ENCODE measurements at places on chromosomes 4 and X.

DNA sequence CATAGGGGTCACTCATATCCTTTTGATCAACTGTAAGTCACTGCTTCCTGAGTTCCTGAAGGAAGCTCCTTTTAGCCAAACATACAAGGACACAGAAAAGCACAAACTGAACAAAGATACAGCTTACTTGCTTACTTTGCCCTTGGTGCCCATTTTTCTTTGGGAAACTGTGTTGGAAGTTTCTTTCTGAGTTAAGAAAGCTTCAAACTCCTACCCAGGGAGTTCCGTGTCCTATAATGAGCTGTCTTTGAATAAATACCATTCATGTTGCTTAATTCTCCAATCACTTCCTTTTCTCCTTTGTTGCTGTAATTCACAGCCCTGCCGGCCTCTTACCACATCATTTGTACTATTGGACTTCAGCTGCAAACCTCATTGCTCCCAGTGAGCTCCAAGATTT, at the start of gene ADH4:
Gene ADH4 (minus strand): TSS at position 228 of the 400 bp plus-strand sequence. CDS start 75 bp downstream, at position 153.
- no peak for DNase-seq

DNA sequence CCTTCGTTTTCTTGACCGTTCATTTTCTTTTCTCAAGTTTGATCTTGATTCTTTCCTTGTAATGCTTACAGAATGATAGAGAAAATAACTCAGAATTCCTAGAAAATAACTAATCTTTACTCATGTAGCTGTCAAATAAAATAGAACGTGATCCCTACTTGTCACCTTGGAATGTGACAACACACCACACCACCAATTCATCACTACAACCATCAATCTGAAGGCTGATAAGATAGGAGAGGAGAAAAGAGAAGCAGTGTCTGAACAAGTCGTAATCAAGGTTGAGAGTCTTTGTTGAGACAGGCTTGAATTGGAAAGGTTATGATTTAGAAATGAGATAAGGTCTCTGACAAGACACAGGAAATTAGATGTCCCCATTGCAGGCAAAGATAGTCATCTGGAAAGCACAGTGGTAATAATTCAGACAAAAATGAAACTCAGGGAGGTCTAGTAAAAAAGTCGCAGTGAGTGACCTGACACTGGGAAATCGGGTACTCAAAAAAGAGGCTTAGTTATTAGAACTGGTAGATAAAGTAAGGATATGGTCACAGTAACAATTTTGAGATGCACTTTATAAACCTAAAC, 456.2 kb downstream of the FAT4 start:
- no peak for DNase-seq

- no peak for DNase-seq
These were observed 31.2 kb downstream of the STIM2 start for GRCh38 chr4:26891867-26892266.

DNA sequence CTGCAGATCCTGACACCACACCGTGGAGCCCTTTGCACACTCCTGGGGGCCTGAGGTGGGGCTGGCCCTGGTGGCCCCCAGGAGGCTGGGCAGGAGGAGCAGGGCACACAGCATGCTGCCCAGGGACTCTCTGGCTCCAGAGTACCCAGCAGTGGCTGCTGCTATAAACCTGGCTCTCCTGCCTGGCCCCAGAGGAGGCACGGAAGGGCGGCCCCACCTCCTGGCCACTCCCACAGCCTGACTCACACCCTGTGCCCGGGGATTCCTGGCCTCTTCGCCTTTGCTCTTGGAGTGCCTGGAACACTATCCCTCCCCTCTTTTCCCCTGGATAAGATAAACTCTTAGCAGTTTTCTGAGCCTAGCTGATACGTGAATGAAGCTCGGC, at the start of gene PSAPL1:
Gene PSAPL1 (minus strand): TSS at position 165 of the 385 bp plus-strand sequence. CDS start 51 bp downstream, at position 114.
- DNase-seq, result no peak

DNA sequence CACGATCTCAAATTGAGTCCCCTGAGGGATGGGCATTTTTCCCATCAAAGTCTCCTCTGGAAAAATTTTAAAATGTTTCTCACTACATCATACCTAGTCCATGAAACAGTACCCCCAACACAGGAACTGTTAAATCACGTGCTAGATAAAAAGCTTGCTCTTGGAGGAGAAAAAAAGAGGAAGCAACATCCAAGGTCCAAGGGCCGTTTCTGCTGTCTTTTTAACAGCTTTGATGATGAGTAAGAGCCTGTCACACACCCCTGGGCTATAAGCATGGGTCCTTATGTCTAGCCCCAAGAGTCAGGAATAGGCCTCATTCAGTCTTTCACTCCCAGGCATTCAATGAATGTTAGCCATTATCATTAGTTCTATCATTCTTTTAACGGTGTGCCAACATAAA, 128.9 kb downstream of the SH3KBP1 start:
- peak; percentile 54 for DNase-seq

GRCh38 chr4:101954351-101954750, 163.8 kb downstream of the BANK1 start:
- DNase-seq, result no peak

GRCh38 chr4:57633212-57633859, 523.2 kb upstream of the IGFBP7 start:
- no peak for DNase-seq

DNA sequence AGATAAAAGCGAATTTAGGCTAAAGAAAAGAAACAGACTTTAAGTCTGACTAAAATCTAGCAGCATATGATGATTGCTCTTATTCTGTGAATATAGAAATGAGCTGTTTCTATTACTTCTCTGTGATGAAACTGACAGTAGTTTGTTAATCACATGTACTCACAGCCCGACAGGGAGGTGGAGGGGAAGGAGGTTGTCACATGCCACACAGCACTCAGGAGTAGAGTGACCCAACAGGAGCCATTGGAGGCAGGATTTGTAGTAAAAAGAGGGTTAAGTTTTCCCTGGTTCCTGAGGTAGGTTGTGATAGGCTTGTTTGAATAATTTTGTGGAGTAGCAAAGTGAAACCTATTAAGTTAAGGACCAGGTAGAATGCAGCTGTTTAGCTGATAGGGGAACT, 495.9 kb downstream of the CENPC start:
- no peak for DNase-seq

- DNase-seq, result no peak
These were observed 52.3 kb downstream of the TMPRSS11B start for GRCh38 chr4:68193194-68193593.

DNA sequence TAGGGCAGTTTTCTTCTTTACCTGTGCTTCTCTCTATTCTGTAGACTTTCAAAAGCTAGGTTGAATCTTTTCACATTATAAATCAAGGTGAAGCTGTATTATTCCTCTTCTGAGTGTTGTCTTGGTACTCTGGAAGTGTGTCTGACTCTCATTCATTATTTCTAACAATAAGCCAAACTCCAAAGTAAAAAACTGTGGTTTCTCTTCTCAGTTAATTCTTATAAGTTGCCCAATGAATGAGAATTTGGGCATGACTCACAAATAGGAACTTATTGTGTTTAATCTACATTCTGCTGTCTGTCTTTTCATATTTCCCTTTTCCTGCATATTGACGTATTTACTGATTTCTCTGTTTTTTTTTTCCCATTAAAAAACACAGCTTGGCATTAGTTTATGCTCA, 714.5 kb downstream of the CCSER1 start:
- no peak for DNase-seq

DNA sequence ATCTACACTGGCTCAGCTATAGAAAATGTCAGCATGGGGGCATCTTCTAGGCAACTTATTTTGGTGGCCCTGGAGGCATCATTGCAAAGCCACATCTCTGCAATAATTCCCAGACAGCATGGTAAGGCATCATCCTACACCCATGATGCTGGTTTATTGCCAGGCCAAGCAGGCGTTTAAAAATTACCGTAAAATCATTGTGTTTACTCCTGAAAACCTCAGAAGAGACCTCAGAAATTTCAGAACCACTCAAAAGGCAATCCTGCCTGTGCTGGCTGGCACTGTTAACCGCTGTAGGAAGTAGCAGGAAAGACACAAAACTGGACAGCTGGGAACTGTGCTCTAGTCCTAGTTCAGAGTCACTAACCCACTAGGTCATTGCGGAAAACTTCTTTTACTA, 63.2 kb downstream of the MID1 start:
- DNase-seq, result no peak

DNA sequence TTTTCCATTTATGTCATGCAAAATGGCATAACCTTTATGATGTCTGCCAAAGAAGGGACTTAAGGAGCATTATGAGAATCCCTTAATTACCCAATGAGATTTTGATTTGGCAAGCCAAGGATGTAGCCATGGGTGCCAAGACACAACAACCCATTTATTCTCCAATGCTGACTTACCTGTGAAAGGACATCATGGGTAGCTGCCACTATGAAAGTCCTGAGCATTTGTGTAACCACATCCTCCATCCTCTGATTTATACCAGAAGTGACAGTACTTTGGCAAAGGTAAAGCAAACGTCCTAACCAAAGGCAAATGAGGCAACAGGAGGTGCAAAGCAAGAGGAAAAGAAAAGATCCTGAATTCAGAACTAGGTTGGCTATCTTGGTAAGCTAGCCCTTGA, 87.3 kb upstream of the EMCN start:
- DNase-seq, result no peak

DNA sequence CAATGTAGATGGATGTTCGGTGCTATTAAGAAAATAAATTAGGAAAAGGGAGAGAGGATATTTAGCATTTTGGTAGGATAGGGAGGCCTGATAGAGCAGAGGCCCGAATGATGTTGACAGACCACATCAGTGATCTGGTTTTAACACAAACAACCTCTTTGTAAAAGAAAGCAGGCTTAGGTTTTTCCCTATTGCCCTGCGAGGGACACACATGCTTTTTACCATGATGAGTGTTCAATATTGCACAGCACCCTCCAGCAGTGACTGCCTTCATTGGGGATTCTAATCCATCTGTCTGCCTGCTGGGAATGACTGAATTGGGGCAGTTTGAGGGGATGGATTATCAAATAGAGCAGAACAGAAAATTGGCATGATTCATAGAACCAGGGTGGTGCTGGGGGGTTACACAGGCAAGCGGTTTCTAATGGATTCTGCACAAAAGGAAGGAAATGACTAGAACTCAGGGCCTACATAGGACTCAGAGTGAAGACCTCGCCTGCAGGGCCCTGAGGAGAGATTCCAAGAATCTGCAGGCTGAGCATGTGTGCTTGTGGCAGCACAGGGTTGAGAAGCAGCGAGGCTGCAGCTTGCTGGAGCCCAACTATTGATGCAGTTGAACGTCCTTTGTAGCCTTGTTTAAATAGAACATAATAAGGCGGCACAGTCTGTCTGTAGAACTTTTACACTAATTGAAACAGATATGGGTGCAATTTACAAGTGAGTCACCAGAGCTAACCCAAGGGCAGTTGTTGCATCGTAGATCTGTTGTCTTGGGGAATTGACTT, 58.0 kb downstream of the RHOH start:
- DNase-seq, result no peak

- DNase-seq, result no peak
These were observed 67.3 kb upstream of the VBP1 start for GRCh38 chrX:155148724-155149537.

GRCh38 chrX:71604141-71604540, 14.2 kb downstream of the CXCR3 start:
- no peak for DNase-seq

GRCh38 chr4:137659431-137659830, 127.1 kb upstream of the PCDH18 start:
- no peak for DNase-seq

GRCh38 chr4:15689540-15689939, 7.9 kb downstream of the FAM200B start:
- DNase-seq, result no peak

DNA sequence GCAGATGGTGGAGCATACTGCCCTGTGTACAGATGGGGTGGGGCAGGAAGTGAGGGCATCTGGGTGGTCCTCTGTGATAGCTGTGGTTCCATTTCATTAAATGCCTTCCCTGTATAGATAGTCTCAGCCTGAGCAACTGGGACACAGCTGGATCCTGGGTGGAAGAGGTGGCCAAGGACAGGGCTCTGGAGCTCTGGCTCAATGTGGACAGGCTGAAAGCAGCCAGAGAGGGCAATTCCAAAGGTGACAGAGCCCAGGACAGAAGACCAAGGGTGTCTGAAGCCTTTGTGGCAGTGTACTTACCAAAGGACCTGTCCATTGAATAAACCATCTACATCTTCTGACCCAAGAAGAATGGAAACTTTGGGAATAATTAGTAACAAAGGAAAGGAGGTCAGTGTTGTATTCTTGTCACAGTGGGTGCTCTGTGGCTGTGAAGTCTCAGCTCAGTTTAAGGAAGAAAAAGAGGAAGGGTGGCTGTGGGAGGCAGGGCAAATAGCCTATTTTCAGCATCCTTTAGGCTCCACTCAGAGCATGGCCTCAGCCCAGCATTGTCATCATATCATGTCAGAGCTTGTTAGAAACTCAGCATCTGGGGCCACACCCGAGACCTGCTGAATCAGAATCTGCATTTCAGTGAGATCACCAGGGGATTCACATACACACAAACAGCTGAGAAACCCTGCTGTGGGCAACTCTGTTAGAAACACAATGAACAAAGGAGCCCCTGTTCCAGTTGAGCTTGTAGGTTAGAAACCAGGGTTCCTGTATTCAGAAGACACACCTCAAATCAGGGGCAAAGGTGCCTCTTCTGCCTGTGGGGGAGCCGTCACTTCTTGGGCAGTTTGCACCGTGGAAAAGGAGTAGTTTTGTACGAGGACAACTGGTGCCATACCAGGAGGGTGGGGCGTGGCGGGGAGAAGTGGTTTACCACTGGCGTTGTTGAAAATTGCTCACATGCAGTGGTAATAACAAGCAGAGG, 168.6 kb downstream of the PTTG2 start:
- no peak for DNase-seq

GRCh38 chr4:41024556-41025491, 189.5 kb downstream of the APBB2 start:
- DNase-seq, result no peak

GRCh38 chrX:19864736-19865135, 22.7 kb downstream of the SH3KBP1 start:
- no peak for DNase-seq

DNA sequence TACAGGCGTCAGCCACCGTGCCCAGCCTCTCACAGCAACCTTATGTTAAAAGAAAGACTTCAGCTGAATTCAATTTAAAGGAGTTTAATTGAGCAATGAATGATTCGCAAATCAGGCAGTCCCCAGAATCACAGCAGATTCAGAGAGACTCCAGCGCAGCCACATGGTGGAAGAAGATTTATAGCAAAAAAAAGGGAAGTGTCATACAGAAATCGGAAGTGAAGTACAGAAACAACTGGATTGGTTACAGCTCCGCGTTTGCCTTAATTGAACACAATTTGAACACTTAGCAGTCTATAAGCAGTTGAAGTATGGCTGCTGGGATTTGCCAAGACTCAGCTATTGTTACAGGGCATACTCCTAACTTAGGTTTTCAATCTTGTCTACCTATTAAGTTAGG, 19.8 kb downstream of the CENPVL3 start:
- DNase-seq, result no peak

- DNase-seq, result no peak
These were observed 32.5 kb upstream of the ELF2 start for GRCh38 chr4:139209470-139210063.

GRCh38 chrX:111490688-111491087, 20.8 kb upstream of the SERTM2 start:
- DNase-seq, result no peak

GRCh38 chr4:176919631-176920030, 126.9 kb upstream of the VEGFC start:
- no peak for DNase-seq

- no peak for DNase-seq
These were observed 128.7 kb downstream of the MID1IP1 start for GRCh38 chrX:38929966-38930421.

- DNase-seq, result no peak
These were observed at the start of gene TLR8 for GRCh38 chrX:12906046-12906761. Gene TLR8, plus strand, starts transcription at chrX:12906620. Its CDS starts 87 bp downstream, at chrX:12906707.
